ENCODE measurements at places on chromosomes 2 and 18.

- DNase-seq = no peak
Observed at GRCh38 chr2:129872446-129872845, 107.0 kb upstream of the RAB6C start.

- DNase-seq = no peak
Observed at GRCh38 chr2:21972586-21972985, 848.8 kb downstream of the TDRD15 start.

DNA sequence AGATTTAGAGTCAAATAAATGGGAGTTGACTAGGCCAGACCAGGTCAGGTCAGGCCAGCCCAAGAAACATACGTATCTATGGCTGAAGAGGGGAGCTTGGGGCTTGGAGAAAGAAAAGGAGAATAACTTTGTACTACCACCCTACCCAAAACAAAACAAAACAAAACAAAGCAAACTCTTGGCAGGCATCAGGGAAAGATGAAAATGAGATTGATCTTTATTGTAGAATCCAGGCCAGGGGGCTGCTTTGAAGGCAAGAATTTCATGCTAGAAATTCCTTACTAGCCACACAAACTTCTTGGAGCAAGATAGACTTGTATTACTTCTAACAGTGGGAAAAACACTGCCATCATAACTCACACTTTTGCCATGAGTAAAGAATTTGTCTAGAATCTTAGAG, 26.2 kb downstream of the QPCT start:
- no peak for DNase-seq

- no peak for DNase-seq
Observed at GRCh38 chr2:105410554-105410953, 11.7 kb upstream of the FHL2 start.

GRCh38 chr2:237540823-237541222, 25.6 kb upstream of the PRLH start:
- no peak for DNase-seq

DNA sequence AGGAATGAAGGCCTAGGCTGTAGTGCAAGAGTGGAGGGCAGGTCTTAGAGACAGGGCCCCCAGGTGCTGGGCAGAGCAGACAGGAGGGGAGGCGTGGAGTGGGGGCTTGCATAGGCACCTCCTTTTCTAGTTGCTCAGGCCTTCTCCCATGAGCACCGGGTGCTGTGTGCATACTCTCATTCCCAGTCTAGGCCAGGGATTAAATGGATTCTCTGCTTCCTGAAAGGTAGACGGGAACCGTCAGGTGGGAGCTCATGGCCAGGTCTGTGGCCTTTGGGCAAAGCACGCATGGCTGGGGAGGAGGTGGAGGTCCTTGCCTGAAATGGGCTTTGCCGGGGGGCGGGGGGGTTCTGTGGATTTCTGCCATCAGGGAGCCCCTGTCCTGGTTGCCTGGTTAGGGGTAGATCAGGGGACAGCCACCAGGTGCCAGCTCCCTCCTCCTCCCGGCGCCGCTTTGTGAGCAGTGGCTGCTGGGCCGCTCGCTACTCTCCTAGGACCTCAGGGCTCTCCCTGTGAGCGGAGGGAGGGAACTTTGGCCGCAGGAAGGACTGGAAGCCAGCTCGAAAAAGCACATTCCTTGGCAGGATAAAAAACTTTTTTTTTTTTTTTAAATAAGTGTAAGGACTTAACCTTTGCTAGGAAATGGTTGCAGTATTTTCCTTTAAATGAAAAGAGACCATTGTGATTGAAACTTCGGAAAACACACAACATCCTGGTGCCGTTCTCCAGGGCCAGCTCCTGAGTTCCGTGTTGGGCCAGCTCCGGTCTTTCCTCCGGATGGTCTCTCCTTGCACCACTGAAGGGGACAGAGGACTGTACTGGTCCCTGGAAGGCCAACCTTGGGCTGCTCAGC, 82.8 kb upstream of the HAAO start:
- DNase-seq = no peak

- DNase-seq = no peak
Observed at GRCh38 chr2:55109219-55109891, 59.1 kb upstream of the RTN4 start.

DNA sequence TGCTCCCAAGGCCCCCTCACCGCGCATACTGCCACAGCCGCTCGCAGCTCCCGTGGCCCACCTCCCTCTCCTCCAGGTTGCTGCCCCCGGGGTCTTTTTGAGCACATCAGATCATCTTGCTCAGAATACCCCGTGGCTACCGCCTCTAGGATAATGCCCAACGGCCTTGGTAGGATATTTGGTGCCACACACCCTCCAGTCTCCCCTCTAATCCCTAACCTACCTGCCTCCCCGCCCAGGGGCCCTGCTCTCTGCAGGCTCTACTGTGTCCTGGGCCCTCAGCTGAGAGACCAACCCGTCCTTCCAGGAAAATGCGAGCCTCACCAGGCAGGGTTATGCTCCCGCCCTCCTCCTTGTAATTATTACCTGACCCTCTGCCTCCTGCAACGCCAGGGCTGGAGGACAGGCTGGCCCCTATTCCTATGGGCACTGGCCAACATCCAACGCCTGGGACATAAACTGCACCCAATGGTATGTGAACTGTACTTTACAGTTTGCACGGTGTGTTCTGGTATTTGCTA, 1.5 kb upstream of the MTCL1 start:
- no peak for DNase-seq

GRCh38 chr2:154713675-154714074, 15.2 kb downstream of the KCNJ3 start:
- no peak for DNase-seq

DNA sequence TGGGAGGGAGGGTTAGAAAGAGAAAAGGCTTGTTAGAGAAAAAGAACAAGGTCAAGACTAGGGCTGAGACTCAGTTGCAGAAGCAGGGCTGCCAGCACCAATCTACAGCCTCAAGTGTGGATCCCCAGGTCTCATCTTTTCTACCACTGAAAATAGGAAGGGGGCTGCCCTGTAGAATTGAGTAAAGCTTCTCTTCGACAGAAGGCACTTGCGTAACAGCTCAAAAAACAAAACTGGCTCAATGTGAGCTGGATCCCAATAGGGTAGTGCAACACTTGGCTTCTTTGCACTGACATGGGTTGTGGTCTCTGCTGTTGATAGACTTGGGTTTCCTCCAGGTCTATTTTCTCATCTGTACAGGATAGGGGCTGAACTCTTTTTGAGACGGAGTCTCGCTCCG, 1.8 kb upstream of the MPV17 start:
- DNase-seq = no peak

GRCh38 chr18:4921548-4921947, 275.5 kb downstream of the AKAIN1 start:
- no peak for DNase-seq

DNA sequence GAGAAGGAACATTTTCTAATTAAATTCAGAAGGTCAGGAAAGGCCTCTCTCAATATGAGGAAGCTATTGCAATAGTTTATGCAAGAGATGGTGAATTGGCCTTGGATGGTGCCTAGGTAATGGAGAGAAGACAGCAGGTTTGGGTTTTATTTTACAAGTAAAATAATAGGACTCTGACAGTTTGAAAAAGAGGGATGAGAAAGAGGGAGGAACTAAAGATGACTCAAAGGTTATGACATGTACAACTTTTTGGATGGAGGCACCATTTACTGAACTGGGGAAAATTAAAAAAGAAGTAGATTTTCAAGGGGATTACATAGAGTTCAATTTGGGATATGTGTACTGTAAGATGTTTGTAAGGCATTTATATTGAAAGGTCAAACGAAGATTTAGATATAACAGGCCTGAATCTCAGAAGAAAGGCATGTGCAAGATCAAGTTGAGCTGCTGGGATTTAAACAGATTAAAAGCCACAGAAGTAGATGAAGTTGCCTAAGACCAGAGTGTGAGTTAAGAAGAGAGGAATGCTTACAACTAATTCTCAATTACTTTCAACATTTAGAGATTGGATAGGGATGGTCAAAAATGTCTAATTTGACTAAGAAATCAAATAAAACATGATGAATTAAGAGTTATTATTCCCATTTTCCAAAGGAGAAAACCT, 12.3 kb upstream of the ASNSD1 start:
- no peak for DNase-seq
